MCF 10A (cell line): ENCODE measurements at places on chromosomes 1 and 21.

- DNase-seq = no peak
Measured at GRCh38 chr1:169528215-169529067, 42.7 kb upstream of the SLC19A2 start.

DNA sequence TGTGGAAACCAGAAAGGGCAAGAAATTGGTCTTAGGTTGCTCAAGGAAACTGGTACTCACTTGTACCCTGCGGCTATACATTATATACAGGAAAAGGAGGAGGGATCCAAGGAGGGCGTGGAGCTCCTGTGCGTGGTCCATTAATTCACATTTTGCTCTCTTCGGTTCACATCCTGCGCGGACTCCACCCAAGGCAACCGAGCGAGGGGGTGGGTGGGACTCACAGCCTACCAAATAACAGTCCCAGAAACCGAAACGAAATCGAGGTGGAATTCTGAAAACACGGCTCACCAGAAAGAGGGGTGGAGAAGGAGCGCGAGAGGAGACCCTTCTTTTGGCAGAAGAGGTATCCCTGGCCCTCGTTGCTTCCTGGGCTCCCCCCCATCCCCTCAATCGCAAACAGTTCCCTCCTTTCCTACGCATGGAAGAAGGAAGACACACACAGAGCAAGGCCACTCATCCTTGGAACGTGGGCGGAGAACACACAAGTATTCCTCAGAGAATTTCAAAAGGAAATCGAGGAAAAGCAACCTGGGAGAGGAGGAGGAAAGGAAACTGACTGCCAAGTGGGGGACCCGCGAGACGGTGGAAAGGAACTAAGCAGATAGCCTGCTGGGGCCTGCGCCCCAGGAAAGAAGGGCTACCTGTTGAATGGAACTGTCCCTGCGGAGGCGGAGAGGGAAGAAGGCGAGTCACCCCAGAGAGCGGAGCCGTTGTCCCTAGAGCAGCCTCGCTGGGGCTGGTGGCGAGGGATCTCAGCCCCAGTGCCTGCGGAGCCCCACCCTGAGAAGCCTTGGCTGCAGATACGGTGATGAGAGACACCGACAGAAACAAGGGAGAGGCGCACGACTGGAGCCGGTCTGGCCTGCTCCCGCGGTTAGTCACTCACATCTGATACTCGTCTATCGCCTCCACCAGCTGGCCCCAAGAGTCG lies 705 bp downstream of the AIDA start:
- peak; percentile 91 for DNase-seq

- no peak for DNase-seq
Measured at GRCh38 chr21:36169470-36170128, 13.0 kb downstream of the DOP1B start.

DNA sequence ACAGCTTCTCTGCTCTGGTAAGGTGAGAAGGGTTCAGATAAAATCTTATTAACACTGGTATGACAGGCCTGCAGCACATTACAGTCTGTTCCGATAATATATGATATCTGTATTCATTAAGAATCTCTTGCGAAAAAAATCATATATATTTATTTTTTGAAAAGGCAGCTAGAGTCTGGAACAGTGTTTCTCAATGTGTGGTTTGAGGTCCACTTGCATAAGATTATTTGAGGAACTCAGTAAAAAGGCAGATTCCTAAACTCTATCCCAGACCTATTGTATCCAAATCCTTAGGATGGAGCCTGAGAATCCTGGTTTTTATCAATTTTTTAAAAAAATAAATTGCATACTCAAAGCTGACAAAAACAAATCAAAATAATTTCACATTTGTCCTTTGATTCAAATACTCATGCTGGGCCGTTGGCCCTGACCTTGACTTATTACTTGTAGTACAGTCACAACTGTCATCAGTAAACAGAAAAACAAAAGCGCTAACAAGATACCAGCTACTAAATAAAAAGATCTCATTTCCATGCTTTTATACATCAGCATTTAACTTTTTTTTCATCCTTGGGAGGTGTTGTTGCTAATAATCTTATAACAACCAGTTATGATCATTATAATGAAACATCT lies 60.6 kb downstream of the RGS2 start:
- DNase-seq = no peak

DNA sequence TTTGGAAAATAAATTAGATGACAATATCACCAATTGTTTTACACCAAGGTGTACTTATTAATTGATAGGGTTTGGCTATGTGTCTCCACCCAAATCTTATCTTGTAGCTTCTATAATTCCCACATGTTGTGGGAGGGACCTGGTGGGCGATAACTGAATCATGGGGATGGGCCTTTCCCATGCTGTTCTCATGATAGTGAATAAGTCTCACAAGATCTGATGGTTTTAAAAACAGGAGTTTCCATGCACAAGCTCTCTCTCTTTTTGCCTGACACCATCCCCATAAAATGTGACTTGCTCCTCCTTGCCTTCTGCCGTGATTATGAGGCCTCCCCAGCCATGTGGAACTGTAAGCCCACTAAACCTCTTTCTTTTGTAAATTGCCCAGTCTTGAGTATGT lies 131.0 kb upstream of the LMO4 start:
- no peak for DNase-seq

GRCh38 chr1:234302354-234302962 lies 70.8 kb upstream of the COA6 start:
- no peak for DNase-seq

- no peak for DNase-seq
Measured at GRCh38 chr1:81053826-81054225, 746.9 kb upstream of the ADGRL2 start.

DNA sequence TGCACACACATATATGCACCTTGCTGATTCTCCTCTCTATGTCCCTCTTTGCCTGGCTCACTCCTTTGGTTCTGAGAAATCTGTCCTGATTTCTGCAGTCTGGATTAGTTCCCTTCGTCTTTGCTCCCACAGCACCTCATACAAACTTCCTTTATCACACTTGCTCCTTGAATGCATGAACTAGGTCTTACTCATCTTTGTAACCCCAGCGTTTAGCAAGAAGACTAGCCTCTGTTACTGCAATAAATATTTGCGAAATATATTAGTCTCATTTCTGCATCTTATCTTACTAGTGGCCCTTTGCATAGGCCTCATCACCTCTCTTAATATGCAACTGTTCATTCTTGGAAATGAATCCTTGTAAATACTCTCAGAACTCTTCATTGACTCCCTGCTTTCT lies 11.4 kb downstream of the SMYD2 start:
- peak; percentile 64 for DNase-seq

GRCh38 chr1:200095057-200095577 lies 67.6 kb downstream of the NR5A2 start:
- DNase-seq = peak; percentile 18

DNA sequence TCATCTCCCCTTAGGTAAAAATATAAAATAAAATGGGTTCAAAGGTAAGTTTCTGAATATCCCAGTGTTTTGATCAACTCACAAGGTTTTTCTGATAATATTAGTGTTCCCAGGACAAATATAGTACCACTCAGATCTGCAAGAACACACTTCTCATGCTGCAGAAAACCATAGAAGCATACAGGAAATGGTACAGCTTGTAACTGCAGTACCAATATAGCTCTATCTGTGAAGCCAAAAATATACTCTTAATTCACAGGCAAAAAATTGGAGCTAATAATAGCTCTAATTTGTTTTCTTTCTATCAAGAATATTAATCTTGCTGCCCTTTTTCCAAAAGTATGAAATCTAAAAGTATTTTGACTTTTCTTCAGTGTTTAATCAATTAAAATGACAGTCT lies 13.2 kb downstream of the VPS45 start:
- no peak for DNase-seq
